Right ventricle myocardium superior (tissue), 1 donor: ENCODE measurements at places on chromosomes 5 and 9. TPM values are rescaled to one million over a fixed set of nuclear protein-coding genes. Genes with fewer than 3 reads are reported as not detected.

GRCh38 chr5:25552871-25553481 lies 908.2 kb upstream of the CDH10 start:
- DNase-seq = no peak

DNA sequence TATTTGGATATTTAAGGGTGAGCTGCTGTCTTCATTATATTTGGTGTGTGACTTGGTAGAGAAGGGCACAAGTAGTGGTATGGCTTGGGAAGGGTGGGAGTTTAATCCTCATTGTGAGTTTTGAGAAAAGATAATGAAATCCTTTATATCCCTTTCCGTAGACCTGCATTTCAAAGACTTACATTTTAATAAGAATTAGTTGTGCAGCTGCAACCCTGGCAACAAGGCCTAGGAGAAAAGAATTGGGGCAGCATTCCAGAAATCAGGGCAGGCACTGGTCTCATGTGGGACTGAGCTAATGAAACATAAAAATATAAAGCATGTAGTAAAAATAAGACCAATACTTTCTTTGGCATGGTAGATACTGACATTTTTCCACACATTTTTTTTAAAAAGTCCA lies 60.5 kb downstream of the CDC42SE2 start:
- DNase-seq = no peak

DNA sequence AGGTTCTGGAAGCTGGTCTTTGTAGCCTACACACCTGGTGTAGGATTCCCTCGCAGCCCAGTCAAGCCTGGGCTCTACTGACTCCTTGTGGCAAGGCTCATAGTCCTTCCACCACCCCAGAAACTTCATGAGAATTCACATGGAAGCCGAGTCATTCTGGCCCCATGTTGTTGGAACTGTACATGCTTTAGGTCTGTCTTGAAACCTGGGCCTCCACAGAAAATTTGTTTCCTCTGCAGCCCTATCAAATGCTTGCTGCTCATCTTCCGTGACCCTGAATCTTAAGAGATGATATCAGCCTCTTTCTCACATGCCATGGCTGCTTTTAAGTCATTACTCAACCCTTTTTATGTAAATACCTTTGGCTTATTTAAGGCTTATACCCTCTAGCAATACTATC lies 113.4 kb upstream of the GRHPR start:
- DNase-seq = no peak

DNA sequence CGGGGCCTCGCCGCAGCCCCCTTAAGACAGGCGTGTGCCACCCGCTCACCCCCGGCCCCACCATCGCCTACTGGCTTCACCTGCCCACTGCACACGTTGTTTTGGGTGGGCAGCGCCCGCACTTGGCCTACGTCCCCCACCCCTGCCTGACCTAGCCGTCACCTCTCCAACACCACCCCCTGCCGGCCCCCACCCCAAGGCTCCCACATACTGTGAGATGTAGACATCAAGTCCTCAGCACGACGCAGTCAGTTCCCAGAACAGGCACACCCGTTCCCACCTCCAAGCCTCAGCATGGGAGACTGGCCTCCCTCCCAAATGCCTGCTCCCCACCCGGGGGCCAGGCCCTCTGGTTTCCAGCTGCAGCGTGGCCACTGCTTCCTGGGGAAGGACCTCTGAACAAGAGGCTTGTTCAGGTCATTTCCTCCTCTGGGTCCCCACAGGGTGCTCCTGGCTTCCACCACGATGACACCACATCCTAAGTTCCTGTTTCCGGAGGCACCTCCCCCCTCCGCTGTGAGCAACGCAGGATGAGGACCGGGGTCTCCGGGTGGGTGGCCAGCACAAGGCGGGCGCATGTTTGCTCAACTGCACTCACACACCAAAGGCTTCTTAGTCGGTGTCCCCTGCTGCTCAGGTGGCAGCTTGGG lies 11.3 kb downstream of the DBN1 start:
- peak; percentile 65 for DNase-seq

DNA sequence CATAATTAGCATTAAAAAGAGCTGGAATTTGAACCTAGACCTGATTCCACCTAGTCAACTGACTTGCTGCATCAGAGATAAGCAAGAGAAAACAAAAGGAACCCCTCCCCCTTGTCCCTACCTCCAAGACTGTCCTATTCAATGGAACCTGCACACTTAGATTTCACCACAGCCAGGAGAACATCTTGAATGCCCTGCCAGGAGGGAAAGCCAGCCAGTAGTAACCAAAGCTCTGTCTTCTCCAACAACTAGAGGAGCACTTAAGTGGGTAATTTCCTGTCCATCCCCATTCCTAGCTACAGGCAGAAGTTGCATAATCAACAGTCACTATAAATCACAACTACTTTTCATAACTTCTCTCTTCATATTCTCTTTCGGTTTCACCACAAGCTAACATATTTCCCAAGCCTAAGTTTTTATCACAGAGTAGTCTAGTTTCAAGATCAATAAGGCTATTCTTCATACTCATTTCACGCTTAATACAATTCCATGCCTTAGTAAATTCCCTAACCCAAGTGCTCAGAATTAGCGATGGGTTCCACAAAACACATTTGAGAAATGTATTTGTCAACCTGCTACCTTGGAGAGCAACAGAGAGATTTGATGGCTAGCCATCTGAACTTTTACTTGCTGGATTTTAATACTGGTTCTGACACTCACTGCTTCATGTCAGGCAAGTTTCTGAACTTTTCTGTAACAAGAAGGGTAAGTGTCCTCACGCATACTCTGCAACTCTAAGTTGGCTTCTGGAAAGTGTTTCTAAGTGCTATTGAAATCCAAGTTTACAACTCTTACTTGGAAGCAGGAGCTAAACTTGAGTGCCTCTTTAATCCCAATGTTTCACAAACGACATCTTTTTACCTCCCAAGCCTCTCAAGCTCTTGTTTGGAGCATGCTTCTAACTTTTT lies 2.0 kb downstream of the DENND1A start:
- DNase-seq = no peak

- peak; percentile 50 for DNase-seq
Observed at GRCh38 chr5:19987612-19988361, at the start of gene CDH18. CDH18 (minus strand) TSS chr5:19988200; CDS start chr5:19838986, 149,214 bp downstream.

DNA sequence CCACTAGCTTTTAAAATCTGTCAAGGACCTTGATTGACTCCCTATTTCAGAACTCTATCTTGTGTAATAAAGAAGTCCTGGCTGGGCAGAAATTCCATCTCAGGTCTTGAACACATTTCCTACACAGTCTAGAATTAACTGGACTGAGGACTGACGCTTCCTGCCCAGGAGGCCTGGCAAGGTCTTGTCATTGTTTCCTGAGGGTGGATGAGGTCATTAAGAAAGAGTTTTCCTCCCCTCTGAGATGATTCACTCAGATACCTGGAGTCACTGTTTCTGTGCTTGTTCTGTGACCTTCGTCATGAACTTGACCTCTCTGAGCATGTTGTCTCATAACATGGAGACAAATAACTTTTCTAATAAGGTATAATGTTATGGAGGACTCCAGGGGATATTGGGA lies 10.0 kb downstream of the MTAP start:
- DNase-seq = no peak

SOHLH1 gene
- not detected for total RNA-seq

DMRTA1 gene
- total RNA-seq = 0.97 TPM

CEL gene
- total RNA-seq = 7.3 TPM

ADGRD2 gene
- not detected for total RNA-seq

PRR7 gene
- total RNA-seq = 0.59 TPM

ANKRD18B gene
- not detected for total RNA-seq

NANS gene
- total RNA-seq = 33.4 TPM
